ENCODE measurements at places on chromosomes 7 and 10. TPM values are rescaled to one million over a fixed set of nuclear protein-coding genes. Genes with fewer than 3 reads are reported as not detected.

- no peak for DNase-seq
These were observed 8.1 kb downstream of the ADAP1 start for GRCh38 chr7:946256-946996.

GRCh38 chr10:6763423-6763822 lies 183.3 kb upstream of the PRKCQ start:
- DNase-seq, result no peak

Gene CYP26C1
- total RNA-seq, result 0.10 TPM

Gene GPR15LG
- 29.2 TPM for total RNA-seq

GRCh38 chr10:45544191-45544590 lies 128.4 kb downstream of the ZFAND4 start:
- DNase-seq, result no peak

DNA sequence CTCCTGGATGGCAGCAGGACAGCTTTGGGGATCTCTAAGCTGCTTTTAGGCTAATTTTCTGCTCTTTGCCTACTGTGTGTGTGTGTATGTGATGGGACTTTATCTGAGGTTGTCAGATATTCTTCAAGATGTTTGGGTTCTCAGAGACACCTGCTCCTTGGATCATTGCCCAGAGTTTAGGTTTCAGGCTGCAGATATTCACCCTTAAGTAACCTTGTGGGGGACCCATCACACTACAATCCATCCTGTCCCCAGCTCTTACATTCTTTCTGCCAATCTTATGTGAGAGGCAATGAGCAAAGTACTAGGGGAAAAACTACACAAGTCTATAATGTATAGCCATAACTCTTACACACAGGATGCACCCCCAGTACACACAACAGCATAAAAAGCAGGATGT lies 263.0 kb upstream of the ZWINT start:
- DNase-seq, result no peak

- DNase-seq, result no peak
These were observed 8.6 kb downstream of the GCK start for GRCh38 chr7:44180631-44181030.

Gene PRXL2A
- 118 TPM for total RNA-seq

Gene OGDH
- total RNA-seq, result 109 TPM

Gene PRKAG2
- 55.4 TPM for total RNA-seq

DNA sequence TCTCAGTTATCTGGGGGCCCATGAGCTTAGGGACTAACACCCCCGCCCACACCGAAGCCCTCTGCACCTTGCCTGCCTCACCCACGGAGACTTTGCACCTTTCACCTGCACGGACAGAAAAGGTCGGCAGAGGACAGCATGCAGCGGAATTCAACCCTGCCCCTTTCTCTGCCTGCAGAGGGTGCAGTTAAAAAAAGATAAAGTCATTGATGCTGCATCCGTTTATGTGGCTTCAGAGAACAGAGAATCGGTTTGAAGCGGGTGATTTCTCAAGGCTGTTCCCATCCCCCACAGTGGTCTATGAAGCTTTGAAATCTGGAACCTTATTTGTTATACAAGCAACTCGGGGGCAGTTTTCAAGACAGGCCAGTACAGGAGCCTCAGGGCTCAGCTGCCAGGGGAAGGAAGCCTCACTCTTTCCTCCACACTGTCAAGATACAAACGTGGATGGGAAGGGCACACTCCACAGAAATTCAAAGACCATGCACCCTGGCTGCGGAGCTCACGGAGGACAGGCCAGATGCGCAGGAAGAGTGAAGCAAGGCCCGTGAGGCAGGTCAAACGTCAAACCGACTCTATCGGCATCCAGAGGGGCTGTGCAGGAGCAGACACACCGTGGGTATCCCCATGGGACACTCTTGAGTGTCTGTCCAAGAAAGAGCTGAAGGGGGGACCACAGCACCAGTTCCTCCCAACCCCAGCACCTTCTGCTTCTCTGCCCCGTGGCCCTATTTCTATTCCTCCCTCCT lies 66.3 kb downstream of the INSIG1 start:
- no peak for DNase-seq

- no peak for DNase-seq
These were observed 1.3 kb downstream of the FAS start for GRCh38 chr10:88991899-88992320.

Gene DNAH11
- total RNA-seq, result 0.94 TPM
